ENCODE measurements at places on chromosomes 5 and 9.
A peak's percentile ranks its signal among the peaks of the same experiment; 100 is the strongest.

DNA sequence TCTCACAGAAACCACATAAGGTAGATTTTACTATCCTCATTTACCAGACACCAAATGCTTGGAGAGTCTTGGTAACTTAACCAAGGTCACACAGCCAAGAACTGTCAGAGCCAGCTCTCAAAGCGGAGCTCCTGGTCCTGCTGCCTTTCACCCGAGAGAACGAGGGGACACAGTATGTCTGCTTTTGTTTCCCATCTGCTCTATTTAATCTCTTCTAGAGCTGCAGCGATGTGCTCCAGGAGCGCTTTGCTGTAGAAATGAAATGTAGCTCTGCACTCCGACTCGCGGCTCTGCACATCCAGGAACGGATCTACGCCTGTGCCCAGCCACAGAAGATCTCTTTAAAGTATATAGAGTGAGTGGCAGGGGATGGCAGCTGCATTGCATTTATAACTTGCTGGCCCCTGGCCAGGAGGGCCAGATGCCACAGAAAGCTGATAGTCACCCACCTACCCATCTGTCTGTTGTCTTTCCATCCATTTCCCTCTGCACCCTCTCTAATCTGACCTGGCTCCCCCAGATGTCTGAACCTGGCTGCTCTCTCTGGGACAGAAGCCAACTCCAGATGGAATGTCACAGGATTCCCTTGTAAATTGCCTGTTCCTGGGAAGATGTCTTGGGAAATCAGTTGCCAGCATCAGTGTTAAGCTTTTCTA is 21.4 kb upstream of the TRMT10B start:
- DNase-seq = no peak

DNA sequence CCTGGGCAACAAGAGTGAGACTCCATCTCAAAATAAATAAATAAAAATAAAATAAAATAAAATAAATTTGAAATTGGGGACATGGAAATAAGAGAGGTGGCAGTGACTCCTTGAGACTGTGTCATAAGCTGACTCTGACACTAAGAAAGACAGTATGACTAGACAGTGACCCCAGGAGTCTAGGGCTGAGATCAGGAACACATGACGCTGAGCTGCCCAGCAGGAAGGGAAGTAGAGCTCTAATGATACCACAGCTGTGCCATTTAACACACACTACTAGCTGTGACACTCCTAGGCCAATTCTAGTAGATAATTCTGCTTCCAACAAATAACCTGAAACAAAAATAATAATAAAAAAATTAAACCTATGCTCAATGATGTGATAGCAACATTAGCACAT is 293.0 kb downstream of the SEC61B start:
- no peak for DNase-seq

DNA sequence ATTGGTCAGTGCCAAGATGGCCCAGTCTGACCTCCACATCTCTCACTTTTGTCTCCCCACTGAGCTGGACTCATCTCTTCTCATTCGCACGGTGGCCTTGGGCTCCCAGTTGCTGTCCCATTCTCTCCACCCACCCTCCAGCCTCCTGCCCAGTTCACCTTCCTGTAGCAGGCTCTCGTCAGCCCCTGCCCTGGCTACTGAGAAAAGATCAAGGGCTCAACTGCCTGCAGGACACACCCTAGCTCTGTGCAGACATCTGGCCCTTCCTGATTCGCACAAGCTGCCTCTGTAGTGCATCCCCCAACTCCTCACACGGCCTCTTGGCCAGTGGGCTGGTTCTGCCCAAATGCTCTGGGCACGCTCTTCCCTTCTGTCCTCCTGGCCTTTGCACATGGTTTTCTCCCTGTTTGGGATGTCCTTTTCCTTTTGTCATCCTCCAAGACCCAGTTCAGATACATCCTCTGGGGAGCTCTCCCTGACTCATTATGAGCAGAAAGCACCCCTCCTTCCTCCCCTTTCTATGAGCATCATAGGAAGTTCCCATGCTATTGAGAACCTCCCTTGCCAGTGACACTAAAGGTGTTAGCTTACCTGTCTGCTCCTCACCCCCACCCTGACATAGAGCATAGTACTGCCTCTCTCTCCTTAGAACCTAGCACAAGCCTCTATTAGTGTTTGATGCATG is 78.5 kb upstream of the TGFBR1 start:
- DNase-seq = no peak

DNA sequence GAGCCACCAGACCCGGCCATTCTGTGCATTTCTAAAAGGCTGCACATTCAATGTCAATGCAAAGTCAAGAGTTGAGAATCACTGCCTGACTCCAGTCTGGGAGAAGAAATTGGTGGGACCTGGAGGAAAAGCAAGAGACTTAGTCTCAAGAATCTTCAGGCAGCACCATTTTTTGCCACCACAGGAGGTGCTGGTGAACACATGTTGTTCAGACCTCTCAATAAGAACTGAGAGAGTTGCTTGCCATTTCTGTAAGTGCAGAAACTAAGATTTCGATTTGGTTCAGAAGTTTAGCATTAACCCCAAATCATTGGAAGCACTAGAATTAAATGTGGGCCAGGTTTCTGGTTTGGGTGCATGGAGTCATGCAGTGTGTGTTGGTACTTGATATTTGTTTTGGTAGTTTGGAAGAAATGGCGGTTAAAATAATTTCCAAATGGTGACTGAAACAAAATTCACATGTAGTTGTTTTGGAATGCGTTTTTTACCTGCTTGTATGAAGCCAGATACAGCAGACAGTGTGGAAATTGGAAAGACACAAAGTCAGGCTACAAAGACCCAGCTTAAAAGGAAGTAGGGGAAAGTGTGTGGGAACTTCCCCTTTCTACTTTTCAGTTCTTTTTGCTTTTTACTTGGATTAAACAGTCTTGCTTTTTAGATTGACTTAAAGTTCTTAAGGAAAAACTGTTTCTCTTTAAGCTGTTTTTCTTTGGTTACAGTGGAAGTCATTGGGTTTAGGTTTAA is 20.4 kb downstream of the PDE8B start:
- DNase-seq = no peak

DNA sequence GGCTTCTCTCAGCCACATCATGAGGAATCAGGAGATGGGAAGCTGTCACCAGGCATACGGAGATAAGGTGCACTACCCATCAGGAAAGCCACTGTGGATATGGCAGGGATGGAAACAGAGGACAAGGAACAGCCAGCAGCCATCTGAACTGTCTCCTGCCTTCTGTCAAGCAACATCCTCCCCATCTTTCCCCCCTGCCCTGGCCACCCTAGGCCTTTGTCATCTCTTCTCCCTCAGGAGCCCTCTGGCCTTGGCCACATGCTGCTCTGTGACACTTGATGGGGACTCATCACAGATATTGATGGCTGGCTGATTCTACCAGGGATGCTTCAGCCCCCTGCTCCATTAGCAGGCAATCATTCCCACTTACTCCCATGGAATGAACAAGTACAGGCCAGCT is 21.1 kb upstream of the MEIKIN start:
- no peak for DNase-seq

- no peak for DNase-seq
Measured at GRCh38 chr5:154165886-154166285, 24.6 kb upstream of the GALNT10 start.

DNA sequence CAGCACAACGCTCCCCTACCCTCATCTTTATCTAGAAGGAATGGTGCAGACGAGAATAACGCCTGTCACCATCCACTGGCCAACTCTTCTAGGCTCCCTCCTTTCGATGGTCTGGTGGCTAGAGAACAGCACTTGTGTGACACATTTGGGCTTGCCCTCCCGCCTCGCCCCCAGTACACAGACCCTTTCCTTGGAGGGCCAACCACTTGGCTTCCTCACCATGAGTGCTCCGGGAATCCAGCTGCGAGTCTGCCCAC is 1.4 kb downstream of the GNAQ start:
- DNase-seq = no peak

- no peak for DNase-seq
Measured at GRCh38 chr5:179585941-179586401, 35.6 kb downstream of the RUFY1 start.

- DNase-seq = peak; percentile 35
Measured at GRCh38 chr9:18447131-18447530, 26.8 kb upstream of the ADAMTSL1 start.

GRCh38 chr9:80437825-80438224 is 866.1 kb downstream of the TLE4 start:
- no peak for DNase-seq

DNA sequence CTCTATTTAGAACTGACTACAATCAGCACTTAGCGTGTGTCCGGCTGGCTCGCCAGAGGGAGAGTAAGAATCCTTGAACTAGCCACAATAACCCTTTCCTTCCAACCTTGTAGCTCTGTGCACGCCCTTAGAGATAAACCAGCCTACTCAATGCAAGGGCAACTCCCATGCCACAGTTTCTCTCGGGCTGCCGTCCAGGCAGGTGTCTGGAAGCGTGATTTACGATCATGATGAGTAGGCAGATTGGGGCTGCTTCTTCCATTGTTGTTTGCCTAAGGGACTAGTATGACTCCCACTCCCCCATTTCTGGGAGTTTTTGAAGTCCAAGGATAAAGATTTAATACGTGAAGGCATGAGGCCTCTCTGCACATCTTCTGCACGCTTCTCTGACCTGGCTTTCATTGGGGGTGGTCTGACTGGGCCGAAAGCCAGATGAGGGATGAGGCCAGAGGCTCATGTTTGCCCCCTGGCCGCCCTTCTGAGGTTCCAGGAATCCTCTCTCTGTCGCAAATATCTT is 134.0 kb upstream of the MYO10 start:
- DNase-seq = no peak

GRCh38 chr5:174340226-174340625 is 294.7 kb downstream of the NSG2 start:
- DNase-seq = no peak

- DNase-seq = no peak
Measured at GRCh38 chr5:111394586-111394985, 117.7 kb downstream of the STARD4 start.

- DNase-seq = no peak
Measured at GRCh38 chr5:6274846-6275543, 103.4 kb downstream of the MED10 start.

GRCh38 chr5:145283141-145283810 is 551.9 kb downstream of the PRELID2 start:
- DNase-seq = no peak

- no peak for DNase-seq
Measured at GRCh38 chr9:17476401-17476800, 102.5 kb upstream of the SH3GL2 start.

DNA sequence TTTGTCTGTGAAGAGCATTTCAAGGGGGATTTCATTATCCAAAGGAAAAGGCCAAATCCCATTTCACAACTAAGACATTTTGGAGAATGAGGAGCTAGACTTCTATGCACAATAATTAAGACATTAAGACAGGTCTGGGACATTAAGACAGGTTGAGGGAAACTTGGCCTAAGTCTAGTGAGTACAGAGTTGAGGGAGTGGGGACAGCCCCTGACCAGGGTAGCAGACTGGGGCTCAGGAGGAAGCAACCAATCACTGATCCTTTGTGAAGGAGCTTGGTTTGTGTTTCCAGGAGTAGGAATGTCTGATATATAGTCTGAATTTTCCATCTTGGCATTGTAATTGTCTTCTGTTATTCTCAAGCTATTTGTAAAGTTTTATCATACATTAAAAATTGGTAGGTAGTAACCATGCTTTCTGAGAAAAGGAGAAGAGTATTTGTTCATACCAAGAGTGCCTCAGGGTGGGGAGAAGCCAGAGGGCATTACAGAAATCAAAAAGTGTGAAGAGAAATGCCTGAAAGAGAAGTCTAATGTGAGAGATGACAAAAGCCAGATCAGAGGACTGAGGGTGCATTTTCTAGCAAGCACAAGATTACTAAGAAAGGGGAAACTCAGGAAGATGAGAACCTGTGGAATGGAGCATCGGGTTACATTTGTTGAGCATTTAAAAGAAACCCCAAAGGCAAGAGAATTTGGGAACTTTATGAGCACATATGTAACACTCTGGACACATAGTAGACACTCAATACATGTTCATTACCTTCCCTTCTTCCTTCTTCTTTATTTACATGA is 189.3 kb upstream of the PIK3R1 start:
- no peak for DNase-seq

- DNase-seq = no peak
Measured at GRCh38 chr9:17075146-17075757, 59.6 kb upstream of the CNTLN start.

DNA sequence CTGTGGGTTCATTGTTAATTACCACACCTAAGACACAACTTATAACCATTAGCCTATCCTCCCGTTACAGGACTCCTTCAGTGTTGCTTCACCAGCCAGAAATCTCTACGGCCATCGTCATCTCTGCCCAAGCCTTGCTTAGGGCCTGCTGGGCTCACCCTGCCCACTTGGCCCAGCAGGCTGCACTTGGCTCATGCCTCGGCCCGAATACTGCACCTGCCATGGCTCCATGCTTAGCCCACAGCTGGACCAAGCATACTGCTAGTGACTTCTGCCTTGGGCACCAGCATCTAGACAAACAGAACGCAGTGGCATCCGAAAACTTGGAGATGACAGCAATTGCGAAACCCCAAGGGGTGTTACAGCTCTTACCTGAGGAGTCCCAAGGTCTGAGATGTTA is 2336.0 kb upstream of the ACO1 start:
- no peak for DNase-seq
